DMS153 (cell line): ENCODE measurements at places on chromosomes 7 and 10.
A peak's percentile ranks its signal among the peaks of the same experiment; 100 is the strongest.

DNA sequence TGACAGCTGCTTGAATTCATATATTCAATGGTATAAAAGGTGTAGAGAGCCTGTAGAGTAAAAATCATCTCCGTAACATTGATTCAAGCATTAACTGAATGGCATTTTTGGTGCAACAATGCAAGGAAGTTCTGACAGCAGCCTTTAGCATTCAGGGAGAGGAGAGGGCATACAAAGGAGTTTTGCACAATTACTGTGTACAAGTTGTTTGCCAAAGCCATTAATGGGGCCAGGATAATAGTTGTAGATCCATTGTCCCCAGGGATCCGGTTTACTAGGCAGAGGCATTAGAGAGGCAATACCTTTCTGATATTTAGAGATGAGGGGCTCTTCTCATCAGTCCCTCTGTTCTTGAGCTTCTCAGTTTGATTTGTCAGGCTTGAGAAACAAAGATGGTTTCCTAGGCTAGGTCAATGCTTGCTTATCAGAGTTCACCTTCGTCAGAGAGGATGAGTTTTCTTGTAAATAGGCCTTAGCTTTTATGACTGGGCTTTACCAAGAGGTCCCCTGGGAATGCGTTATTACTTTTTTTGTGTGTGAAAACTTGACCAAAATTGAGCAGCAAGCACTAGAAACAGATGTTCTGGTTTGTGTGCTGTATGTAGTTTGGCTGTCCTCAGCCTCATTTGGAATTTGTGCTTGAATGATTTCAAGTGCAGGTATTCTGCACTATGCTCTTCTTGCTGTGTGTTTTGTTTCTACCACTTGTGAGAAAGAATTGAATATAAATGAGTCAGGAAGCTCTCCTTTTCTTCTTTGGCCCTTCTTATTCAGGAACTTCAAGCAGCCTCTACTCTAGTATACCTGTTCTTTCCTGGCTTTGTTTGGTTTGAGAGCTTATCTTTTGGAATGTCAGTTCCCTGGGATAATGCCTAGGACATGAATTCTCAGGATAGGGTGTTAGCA is 32.0 kb downstream of the SND1 start:
- DNase-seq = peak; percentile 25

DNA sequence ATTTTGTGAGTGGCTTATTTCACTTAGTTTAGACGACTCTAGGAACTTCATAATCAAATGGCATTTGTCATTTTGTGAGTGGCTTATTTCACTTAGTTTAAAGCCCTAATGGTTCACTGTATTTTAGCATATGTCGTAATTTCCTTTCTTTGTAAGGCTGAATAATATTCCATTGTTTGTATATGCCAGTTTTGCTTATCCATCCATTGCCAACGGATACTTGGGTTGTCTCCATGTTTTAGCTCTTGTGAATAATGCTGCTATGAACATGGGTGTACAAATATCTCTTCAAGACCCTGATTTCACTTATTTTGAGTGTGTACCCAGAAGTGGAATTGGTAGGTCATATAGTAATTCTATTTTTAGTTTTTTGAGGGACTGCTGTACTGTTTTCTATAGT is 31.8 kb downstream of the DOCK1 start:
- no peak for DNase-seq

- no peak for DNase-seq
Observed at GRCh38 chr10:106900016-106900652, 264.4 kb downstream of the SORCS1 start.

DNA sequence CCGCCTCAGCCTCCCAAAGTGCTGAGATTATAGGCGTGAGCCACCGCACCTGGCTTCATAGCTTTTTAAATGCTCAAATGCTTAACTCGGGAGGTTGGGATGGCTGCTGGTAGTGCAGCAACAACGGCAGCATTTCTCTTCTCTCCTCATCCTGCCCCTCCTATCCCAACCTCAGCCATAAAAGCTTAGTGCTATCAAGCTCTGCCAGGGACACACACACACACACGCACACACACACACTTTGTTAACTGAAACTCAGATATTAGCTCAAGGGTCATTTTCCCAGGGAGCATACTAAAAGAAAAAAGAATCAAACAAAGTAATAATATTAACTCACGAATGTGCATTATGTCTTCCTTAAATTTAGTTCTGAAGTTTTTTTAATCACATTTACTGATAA is 63.0 kb upstream of the HPS1 start:
- DNase-seq = no peak

DNA sequence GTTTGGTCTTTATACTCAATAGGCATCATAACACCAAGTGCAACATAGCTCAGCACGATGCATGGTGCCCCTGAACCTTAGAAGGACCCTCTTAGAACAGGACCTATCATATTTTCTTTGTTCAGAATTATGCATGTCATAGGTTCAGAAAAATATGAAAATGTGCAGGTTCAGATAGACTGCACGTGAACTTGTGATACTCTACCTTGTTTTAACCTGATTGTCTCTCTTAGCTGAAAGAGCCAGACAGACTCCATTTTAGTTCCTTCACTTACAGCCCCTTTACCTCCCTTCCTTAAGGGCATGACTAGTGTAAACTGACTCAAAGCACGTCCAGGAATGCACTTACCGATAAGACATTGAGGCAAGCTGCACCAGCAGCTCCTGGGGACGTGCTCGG is 35.1 kb downstream of the MYOF start:
- DNase-seq = no peak

GRCh38 chr10:82277591-82277990 is 402.6 kb downstream of the NRG3 start:
- DNase-seq = no peak

DNA sequence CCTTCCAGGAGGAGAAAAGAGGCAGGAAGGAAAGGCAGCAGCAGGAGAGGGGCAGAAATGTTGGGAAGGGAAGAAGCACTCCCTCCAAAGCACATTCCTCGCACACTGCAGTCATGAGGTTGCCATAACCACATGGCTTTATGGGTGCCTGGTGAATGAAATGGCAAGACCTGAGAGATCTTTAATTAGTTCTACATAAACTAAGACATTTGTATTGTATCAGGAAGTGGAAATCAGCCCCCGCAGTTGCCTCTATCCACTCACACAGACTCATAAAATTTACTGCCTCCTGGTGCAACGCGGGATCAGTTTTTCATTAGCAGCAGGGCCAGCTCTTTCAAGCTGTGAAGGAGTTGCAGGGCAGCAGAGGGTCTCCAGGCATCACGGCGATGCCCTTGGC is 106.4 kb downstream of the COL13A1 start:
- DNase-seq = no peak

DNA sequence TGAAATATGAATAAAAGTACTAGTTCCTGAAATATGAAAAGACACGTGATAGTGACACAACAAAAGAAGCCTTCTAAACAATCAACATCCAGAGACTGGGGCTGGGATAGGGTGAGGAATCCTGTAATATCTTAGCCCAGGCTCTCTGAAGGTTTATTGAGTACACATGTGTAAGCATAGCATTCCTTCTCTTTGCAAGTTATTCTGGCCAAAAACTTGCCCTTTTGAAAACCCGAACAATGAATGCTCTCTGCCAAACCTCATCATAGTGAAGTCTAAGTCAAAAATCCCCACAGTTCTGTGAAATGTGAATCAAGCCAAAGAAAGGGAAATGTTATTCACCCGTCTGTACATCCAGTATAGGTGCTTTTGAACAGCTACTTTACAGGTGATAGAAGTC is 11.6 kb downstream of the SEMA3D start:
- DNase-seq = no peak

- no peak for DNase-seq
Observed at GRCh38 chr7:138814816-138815332, 16.9 kb upstream of the ATP6V0A4 start.

DNA sequence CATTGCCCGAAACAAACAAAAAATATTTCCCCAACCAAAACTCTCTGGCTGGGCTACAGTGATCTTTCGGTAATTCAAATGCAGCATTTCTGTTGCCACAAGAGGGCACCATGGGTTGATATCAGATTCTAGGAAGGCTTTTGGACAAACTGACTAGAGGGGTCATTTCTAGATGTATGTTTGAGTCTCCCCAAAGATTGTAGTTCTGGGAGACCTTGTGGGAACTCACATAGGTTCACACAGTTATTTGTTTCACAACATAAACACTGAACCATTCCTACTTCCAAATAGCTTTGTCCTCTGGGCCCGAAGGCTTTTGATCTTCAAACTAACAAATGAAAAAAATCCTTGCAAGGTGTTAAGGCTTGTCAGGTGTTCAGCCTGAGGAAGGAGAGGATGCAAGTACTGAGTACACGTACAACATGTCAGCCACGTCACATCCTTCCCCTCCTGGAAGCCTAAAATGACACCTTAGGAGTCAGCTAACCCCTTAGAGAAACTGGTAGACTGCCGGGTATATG is 37.0 kb upstream of the IL15RA start:
- no peak for DNase-seq

GRCh38 chr7:3064067-3064466 is 20.4 kb upstream of the CARD11 start:
- DNase-seq = no peak

GRCh38 chr10:35448687-35449662 is 112.7 kb downstream of the CCNY start:
- no peak for DNase-seq

DNA sequence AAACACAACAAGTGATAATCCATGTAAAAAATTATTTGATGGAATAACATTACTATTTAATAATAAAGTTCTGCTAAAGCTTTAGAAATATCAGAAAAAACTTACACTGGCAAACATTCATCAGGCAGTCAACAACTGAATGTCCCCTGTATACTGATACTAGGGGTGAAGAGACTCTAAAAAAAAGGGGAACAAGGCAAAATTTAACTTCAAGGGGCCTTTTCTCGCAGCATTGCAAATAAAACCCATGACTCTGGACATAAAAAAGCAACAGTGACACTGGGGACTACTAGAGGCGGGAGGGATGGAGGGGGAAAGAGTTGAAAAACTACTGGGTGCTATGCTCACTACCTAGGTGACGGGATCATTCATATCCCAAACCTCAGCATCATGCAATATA is 5.8 kb upstream of the IFRD1 start:
- no peak for DNase-seq

DNA sequence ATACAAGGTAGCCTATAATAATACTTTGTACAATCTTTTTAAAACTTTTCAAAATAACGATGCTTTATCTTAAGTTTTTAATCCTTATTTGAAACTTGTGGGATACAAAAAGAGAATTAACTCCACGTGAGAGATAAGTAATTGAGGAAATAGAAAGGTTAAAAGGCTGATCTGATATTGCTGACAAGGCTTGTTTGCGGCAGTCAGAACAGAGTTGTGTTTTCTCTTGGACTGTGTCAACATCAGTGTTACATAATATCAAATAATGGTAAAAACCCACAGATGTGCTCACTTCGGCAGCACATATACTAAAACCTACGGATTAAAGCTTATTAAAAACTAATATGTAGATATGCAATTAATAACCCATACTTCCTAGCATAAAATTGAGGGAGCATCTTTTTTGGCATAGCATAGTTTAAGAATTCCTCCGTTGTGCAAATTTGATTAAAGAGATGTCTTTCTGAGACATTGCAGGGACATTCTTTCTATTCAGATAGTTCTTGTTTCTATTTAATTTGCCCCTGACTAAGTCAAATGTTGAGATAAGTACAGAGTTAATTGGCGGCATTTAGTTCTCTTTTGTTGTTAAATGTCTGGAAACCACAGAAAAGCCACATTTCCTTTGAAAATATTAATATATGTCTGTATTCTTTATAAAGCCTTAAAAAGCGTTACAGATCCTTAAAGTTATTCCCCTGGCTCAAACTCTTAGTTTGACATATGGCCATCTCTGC is 63.3 kb downstream of the FAM185A start:
- DNase-seq = no peak

GRCh38 chr10:123926401-123927264 is 35.0 kb upstream of the CPXM2 start:
- no peak for DNase-seq

DNA sequence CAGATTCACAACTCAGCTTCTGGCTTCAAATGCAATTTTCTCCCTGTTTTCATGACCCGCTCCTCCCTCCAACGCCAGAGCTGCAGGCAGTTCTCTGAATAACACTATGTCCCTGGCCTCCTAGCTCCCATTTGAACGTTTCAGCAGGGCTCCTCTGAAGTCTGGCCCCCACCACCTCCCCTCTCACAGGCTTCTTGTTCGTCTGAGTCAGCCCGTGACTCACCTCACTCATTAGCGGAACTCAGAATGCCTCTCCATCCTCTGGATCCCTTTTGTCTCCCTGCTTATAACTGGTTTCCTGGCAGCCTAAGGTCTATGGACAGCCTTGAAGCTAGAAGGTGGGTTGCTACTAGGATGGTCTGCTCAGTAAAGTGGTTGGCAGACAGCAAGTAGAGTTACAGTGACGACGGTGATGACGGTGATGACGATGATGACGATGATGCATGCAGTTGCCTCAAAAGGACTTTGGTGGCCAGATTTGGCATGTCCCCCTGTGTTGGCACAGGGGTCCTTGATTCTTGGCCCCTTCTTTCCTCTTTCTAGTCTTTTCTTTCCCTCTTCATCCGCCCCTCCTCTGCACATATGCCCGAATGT is 83.3 kb upstream of the MKLN1 start:
- DNase-seq = no peak

- no peak for DNase-seq
Observed at GRCh38 chr10:489330-489729, 200.1 kb downstream of the DIP2C start.

DNA sequence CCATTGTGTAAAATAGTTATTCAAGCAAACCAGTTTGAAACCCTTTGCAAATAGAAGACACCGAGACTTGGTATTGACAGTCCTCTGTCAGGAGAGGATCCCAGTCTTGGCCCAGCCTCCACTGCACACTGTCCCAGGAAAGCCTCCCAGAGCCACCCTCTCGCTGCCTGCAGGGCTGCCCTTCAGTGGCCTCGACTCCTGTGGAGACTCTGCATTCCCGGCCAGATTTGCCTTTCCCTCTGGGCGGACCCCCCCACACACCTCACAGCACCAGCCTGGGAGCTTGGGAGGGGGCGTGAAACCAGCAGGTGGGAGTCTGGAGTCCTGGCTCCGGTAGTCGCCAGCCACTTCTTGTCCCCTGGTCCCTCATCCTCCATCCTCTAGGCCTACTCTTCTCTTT is 48.7 kb downstream of the GRK5 start:
- DNase-seq = no peak

DNA sequence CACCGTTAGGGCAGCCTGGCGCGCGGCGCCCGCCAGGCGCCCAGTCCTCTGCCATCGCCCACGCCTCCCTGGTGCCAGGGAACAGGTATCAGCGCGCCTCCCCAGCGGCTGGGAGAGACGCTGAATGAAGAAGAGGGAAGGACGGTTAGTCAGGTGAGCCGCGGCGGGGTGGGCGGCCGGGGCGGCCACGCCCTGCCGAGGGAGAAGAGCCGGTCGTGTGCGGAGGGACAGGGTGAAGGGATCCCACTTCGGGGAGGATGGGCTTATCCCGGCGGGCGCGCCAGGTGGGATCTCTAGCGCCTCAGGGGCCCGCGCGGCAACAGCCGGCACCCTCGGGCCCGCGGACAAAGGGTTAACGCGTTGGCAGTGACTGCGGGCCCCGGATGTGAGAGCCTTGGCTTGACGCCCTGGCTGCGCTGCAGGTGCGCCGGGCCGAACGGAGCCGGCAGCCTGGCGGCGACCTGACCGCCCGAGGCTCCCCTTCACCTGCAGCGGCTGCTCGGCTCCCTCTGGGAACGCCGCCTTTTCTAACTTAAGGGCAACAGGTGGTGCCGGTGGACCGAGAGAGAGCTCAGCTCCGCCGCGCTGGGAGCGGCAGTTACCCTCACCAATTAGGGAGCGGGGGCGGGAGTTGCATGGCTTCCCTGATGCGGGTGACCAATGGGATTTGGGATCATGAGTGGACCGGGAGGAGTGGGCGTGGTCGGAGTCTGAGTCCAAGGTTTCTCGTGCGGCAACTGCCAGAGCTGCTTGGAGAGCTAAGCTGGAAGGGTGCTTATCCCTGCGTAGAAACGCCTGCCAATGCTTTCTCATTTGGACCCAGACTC is at the start of gene ARL4A:
Gene ARL4A, plus strand, starts transcription at position 743 of the 827 bp plus-strand sequence. CDS start 622 bp downstream, outside the sequence.
- peak; percentile 99 for DNase-seq

- no peak for DNase-seq
Observed at GRCh38 chr10:91410638-91411371, 661 bp downstream of the HECTD2 start.
